ENCODE measurements at places on chromosomes 7 and 10.

- no peak for DNase-seq
Measured at GRCh38 chr7:149443523-149443922, 17.3 kb downstream of the ZNF777 start.

GRCh38 chr10:101394524-101395133 lies 40.7 kb downstream of the BTRC start:
- DNase-seq = no peak

GRCh38 chr10:91472911-91473310 lies 62.8 kb downstream of the HECTD2 start:
- DNase-seq = no peak

DNA sequence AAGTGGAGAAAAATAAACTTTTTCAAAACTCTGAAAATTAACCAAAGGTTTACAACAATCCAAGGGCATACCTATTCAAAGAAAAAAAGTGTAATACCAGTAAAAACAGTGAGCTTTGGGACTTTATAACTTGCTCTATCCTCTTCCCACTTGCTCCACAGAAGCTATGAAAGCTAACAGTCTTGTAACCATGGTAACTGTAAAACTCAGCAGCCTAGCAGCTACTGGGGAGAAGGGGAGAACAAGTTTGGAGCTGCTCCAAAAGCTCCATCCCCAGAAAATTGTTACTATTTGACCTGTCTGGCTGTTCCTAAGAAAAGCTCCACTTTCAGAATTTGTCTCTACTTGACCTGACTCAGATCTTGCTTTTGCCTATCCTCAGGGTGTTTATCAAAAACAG lies 191.5 kb downstream of the OTUD1 start:
- no peak for DNase-seq

DNA sequence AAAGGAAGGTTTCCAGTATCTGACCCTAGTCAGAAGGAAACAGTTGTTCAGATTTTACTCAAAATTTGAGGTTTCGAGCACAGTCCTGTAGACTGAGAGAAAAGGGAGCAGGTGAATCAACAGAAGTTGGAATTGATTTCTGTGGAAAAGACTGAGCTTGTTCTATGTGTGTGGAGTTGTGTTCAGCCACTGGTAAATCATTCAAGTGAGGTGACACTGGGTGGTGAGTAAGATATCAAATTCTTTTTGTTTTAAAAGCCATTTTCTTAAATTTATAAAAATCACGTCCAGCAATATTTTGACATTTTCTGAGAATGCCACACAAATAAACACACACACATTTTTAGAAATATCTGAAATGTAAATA lies 165.1 kb downstream of the HGF start:
- DNase-seq = no peak

DNA sequence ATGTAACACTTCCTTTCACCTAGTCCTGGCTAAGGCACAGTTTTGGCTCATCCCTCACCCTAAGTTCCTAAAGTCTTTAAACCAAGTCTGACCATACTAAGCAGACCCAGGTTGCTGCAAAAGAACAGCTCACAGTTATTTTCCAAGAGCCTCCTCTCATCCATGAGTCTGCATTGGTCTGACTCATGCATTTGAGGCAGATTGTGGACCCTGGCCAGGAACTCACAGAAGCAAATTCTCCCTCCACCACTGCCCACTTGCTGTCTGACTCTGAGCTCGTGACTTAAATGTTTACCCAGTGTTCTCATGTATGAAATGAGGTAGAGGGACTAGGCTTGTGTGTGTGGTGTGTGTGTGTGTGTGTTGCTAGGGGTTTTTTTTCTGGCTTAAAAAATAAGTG lies 1272.8 kb downstream of the TYW1 start:
- DNase-seq = no peak

Measured in stimulated activated CD4-positive, alpha-beta T cell treated with anti-CD3 and anti-CD28 coated beads, Interleukin-1b, Interleukin-23, amount 100 ng/mL, for 48 hours (primary cell).